Activated naive CD4-positive, alpha-beta T cell treated with Interleukin-2 at 50 U/mL for 16 hours (primary cell): ENCODE measurements at places on chromosomes 1 and 21.

GRCh38 chr1:36162680-36163239, 6.8 kb downstream of the MAP7D1 start:
- DNase-seq = no peak

- no peak for DNase-seq
These were observed 164.2 kb downstream of the RHOU start for GRCh38 chr1:228899421-228899956.

- no peak for DNase-seq
These were observed 324.9 kb upstream of the DAB1 start for GRCh38 chr1:57748719-57749118.

DNA sequence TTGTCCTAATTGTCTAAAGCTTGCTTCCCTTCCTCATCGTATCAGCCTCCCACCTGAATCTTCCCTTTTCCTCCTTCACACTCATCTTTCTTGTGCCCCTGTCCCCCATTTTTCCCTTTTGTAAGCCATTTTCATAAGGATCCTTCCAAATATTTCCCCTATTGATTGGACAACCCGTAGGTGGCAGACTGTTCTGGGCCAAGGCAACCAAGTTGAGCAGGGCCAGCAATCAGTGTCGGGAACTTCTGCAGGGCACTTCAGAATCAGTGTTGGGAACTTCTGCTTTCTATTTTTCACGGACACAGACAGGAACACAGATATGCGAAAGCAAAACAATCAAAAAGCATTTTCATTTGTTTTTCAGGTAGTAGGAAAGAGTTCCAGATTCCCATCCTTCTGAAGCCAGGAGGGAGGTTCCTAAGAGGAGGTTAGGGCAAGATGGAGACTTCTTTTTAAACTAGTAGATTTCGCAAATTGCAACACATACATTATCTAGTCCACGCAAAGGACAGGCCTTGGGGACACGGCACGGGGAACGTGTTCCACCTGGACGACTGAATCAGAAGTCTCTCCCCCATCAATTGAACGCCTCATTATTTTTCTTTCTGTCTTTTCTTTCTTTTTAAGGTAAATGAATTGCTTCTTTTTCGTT, 691 bp upstream of the MPZL1 start:
- no peak for DNase-seq

GRCh38 chr1:202579806-202580205, 130.4 kb downstream of the SYT2 start:
- no peak for DNase-seq

DNA sequence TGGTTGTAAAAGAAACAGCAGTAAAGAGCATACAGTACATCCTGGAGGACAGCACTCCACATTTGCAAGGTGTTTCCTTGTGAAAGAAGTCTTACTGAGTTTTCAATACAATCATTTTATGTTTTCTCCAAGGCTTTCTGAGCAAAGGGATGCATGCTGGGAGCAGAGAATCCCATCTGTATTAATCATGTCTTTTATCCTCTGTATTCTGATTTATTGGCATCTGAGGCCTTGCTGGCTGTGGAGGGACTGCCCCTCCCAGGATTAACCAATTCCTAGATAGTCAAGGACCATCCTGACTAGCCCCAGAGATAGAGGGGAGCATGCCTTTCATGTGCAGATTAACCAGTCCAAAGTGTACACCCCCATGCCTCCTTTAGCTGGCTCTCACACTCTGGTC, 476.3 kb downstream of the SIPA1L2 start:
- DNase-seq = no peak

DNA sequence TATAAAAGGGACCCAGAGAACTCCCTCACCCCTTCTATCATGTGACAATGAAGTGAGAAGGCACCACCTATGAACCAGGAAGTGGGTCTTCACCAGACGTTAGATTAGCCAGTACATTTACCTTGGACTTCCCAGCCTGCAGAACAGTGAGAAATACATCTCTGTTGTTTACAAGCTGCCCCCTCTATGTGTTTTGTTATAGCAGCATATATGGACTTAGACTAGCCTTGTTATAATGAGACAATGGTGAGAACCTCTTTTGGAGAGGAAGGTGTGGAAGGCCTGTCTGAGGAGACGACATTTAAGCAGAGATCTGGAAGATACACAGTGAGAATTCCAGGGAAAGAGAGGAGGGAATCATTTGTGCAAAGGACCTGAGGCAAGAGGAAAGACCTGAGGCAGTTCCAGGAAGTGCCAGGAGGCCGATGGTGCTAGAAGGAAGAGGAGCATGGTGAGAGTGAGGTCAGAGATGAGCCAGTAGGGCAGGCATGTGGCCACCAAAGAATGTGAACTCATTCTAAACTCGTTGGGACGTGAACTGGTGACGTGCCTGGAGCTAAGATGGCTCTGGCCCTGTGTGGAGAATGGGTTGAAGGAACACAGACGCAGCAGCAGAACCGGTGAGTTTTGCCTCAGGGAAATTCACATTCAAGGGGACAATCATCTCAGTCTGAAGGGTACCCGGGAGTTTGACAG, 98.9 kb upstream of the IRF2BP2 start:
- no peak for DNase-seq

DNA sequence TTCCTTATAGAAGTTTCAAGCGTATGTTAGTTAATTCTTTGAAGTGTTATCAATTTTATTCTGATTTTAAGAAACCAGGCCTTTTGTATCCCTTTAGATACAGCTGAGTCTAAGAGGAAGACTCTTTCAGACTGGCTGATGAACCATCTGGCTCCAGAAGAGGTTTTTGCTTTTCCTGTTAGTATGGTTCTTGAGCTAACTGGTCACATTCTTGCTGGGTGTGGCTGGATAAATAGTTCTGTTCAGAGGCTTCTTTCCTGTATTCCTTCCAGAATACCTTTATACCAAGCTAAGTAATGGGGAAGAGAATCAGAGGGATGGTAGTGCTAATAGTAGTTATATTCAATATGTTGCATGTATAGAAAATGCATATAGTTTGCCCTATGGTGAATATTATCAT, 12.4 kb downstream of the HS2ST1 start:
- no peak for DNase-seq

DNA sequence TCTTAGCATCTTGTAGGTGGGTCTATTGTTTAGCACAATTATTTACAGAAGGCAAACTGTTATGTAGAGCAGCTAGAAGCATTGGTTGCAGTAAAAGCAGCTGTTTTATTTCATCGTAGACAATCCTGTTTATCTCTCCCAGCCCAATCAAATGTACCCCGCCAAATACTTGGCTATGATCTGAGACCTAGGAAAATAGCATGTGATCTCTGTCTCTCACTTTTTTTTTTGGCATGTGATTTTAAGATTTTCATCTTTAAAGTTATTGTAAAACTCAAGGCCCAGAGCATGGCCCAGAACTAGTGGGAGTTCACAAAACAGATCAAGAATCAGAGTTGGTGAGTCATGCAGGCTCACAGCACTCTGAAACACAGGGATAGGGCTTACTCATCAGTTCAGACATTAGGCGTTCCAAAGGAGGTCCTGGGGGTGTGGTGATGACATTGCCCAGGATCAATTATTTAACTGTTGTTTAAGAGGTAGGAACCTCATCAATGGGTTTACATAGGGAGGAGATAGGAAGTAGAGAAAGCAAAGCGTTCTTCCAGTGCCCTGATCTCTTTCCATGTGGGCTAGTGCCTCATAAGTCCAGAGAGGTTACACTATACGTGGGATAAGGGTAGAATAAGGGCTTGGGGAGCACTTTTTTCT, 40.2 kb downstream of the TBX19 start:
- peak; percentile 5 for DNase-seq

- DNase-seq = no peak
These were observed 36.7 kb upstream of the RASAL2 start for GRCh38 chr1:178057141-178057765.

DNA sequence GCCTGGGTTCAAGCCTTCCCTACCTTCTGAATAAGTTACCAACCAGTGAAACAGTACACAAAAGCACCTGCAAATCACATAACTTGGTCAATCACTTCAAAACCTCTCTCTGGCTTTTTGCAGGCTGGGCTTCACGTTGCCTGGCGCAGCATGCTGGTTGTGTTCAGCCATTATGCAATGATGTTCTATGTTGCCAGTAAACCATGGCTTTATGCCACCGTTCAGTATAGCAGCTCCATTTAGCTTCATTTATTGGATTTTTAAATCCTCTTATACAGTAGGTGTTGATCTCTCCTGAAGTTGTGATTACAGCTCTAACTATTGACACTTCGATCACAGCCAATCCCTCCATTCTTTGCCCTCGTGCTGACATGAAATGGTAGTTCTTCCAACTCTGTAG, 233.6 kb upstream of the PTBP2 start:
- DNase-seq = no peak

GRCh38 chr21:42590431-42591131, 62.8 kb upstream of the PDE9A start:
- DNase-seq = no peak

DNA sequence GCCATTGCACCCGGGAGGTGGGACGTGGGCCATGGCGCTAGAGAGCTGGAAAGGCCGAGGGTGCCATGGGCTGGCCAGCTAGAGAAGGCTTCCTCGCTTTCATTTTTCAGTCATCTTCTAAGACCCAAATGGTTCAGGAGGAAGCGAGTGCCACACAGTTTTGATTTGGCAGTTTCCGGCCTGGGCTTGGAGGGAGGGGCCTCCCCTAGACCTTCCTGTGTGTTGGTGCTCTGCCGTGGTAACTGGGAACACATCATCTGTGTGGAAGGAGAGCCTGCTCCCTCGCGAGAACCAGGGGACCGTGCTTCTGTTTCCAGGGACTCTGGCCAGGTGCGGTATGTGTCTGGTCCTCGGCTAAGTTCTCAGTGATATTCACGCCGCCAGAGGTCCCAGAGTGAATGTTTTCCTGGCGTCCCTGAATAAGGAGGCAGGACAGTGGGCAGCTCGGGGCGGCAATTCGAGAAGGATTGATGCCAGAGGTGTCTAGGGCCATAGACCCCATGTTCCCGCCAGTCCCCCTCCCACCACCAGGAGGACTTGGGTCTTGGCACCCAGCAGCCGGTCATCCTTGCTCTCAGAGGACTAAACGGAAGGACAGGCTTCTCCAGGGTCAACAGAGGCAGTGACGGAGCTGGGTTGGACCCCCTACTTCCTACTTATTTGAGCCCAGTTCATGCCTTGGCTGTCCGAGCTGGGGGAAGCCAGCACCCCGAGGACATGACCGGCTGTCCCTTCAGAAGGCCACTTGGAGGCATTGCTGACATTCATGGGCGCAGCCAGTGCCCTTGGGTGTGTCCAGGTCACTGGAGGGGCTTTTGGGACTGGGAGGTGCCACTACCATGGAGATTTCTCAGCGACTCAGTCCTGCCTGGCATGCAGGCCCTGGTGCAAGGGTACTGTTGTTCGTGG, 2.7 kb upstream of the NPHP4 start:
- DNase-seq = peak; percentile 62
